Activated CD4-positive, alpha-beta T cell treated with anti-CD3 and anti-CD28 coated beads for 24 hours (primary cell): ENCODE measurements at places on chromosomes 2 and 18.

- DNase-seq = no peak
Measured at GRCh38 chr18:7886436-7886835, 319.3 kb downstream of the PTPRM start.

DNA sequence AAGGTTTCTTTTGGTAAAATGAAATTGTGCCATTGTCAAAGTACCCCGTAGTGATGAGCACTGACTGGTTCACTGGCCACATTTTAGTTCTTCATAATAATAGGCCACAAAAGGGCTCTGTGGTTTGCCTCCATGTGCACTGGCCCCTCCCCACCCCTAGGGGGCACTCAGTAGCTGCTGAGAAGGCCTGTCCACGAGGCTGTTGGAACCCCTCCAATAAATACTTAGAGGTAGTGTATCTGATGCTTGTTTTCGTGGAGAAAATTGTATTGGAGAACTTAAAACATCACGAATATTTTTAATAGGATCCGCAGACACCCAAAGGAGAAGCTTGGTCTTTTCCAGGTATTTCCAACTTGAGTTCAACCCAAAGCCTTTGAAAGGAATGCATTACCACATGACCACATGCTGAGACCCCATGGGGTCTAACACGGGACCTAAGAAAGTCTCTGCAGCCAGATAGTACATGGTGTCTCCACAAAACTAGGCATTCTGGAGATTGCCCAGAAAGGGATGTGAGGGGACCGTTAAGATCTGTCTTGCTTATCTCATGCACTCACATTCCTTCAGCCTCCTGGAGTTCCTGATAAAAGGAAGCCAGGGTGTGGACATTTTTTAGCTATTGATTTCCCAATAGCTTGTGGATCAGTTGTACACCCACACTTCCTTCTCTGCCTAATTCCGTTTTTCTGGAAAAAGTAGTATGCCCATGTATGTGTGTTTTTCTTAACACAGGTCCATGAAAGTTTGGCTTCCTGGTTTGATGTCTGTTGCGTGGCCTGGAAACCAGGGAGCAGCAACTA is 28.5 kb upstream of the NOSTRIN start:
- peak; percentile 10 for DNase-seq

DNA sequence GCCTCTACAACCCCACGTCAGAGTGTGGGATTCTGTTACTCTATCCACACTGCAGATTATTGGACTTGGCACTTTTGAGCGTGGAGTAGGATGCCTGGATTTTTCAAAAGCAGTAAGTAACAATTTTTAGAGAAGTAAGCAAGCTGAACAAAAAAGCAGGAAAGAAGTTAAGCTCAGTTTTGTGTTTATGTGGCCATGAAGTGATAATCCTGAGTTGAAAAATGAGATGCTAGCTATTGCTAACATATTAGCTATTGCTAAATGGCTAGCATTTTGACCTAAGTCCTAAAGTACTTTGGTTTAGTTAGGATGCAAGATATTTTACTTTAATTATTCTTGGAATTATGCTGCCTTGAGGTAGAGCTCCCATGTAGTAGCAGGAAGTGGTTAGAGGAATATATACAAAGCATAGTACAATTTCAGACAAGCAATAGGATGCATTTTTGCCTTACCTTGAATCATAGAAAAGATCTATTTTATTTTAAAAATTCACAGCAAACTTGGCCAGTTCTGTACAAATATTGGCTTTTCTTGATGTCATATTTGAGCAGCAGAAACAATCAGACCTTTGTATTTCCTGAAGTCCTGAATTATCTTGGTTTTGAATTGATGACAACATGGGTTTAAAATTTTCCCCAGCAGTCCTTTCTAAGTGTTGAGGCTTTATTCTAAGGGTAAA is 74.6 kb downstream of the COX7A2L start:
- DNase-seq = no peak

GRCh38 chr2:222301053-222301795 is 2.4 kb upstream of the PAX3 start:
- no peak for DNase-seq

DNA sequence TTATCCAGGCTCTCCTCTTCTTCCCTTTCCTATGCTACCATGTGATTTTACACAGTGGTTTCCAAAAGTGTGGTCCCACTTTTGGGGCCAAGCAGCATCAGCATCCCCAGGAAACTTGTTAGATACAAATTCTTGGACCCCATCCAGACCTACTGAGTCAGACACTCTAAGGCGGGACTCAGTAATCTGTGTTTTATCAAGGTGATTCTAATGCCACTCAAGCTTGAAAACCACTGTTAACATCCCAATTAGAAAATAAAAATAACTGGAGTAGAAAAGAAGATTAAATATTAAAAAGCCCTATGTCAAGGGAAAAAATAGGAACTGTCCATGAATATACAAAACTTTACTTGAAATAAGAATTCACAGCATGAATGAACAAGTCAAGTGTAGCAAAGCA is 10.8 kb downstream of the DSG2 start:
- DNase-seq = no peak

- DNase-seq = no peak
Measured at GRCh38 chr2:236874866-236875481, 210.7 kb upstream of the COPS8 start.

- DNase-seq = no peak
Measured at GRCh38 chr18:51391731-51392130, 194.2 kb upstream of the MEX3C start.

GRCh38 chr2:85795331-85796045 is 41.7 kb downstream of the ATOH8 start:
- no peak for DNase-seq

- DNase-seq = no peak
Measured at GRCh38 chr2:135124924-135125886, 73.1 kb downstream of the RAB3GAP1 start.

GRCh38 chr2:68469935-68470334 is 2.5 kb downstream of the APLF start:
- DNase-seq = no peak

DNA sequence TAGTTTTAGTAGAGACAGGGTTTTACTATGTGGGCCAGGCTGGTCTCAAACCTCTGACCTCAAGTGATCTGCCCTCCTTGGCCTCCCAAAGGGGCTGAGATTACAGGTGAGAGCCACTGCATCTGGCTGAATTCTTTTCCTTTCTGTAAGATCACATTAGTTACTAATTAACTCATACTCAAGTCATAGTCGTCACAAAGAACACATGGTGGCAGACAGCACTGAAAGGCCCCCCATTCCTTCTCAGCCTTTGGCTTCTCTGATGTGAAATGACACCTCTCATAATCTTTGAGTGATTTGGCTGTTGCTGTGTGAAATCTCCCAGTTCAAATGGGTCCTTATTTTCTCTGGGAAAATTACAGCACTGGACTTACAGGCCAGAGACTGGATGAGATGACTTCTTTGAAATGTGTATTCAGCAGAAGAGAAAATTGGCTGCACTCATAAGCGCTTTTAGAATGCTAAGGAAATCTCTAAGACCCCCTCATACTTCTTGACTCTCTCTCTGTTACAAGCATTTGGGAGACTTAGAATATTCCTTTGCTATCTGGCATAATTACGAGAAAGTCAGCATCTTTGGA is 764.8 kb downstream of the RNF144A start:
- no peak for DNase-seq

- no peak for DNase-seq
Measured at GRCh38 chr2:148515976-148516375, 128.6 kb upstream of the EPC2 start.

GRCh38 chr18:75635096-75635495 is 207.6 kb upstream of the SMIM21 start:
- no peak for DNase-seq

DNA sequence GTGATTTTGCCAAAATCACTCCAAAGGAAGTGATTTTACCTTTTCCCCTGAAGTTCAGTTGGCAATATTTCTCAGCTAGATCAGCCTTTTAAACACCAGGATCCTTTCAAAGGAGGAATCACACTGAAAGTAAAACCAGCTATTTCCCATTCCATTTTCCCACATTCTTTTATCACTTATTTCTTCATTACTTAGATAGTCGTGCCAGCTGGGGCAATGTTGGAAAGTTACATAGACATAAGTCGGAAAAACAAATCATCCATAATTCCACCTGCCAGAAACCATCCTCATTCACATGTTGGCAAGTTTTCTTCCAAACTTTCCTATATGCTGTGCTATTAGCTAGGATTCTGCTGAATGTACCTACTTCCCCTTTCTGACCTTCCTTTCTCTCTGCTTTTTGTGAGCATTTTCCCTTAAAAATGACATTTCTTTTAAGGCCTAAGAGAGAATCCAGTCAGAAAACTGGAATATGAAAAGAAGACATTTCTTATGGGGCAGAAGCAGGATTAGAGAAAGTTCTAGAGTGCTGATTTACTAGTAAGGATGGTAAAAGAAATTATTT is 170.0 kb upstream of the STK17B start:
- no peak for DNase-seq

DNA sequence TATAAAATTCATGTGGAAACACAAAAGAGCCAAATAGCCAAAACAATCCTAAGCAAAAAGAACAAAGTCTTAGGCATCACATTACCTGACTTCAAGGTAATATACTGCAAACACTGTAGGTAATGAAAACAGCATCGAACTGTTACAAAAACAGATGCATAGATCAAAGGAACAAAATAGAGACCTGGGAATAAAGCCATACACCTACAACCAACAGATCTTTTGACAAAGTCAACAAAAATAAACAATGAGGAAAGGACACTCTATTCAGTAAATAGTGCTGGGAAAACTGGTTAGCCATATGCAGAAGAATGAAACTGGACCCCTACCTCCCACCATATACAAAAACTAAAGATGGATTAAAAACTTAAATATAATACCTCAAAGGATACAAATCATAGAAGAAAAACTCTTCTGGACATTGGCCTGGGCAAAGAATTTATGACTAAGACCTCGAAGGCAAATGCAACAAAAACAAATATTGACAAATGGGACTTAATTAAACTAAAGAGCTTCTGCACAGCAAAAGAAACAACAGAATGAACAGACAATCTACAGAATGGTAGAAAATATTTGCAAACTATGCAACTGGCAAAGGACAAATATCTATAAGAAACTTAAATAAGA is 218.0 kb downstream of the PHLPP1 start:
- no peak for DNase-seq

DNA sequence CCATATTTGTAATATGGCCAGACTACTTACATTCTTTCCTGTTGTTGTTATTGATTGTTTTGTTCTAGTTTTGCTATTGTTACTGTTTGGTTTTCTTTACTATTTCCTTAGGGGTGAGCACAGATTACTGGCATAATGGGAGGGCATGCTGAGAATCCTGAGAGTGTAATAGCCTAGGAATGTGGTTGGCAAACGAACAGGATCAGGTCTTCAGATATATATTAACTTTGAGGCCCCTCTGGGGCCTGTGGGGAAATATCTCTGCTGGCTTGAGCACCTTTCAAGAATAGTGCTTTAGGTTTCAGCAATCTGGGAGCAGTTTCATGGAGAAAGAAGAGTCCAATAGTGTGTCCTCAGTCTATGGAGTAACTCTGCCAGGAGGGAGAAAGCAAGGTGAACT is 144.4 kb downstream of the THSD7B start:
- no peak for DNase-seq

- DNase-seq = no peak
Measured at GRCh38 chr2:193581807-193582206, 1387.1 kb upstream of the TMEFF2 start.

DNA sequence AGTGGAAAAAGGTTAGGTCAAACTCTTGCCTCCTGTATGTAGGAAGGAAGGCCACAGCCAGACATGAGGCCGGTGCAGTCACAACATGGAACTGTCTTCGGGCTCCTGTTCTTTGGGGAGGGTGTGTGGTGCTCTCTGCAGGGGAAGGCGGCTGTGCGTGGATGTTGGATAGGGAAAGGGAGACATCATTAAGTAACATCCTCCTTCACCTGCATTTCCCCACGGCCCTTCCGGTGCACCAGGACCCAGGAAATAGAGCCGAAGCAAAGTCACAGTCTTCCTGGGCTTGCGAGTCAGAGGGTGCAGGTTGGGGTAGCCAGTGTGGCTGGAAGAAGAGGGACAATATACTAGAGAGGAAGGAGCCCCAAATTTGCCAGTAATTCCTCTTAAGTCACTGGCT is 78.9 kb upstream of the SMAD7 start:
- no peak for DNase-seq
